Adrenal gland (tissue), 19 donors: ENCODE measurements at places on chromosomes 2 and 18. TPM values are rescaled to one million over a fixed set of nuclear protein-coding genes. Genes with fewer than 3 reads are reported as not detected.
A peak's percentile ranks its signal among the peaks of the same experiment; 100 is the strongest.

AOX1 gene
- total RNA-seq: 948 TPM

CYP27A1 gene
- total RNA-seq: 105 TPM

PSMA8 gene
- total RNA-seq: 0.22 TPM

SERPINB13 gene
- total RNA-seq: not detected

SERPINB11 gene
- total RNA-seq: not detected

OSBPL6 gene
- 3.1 TPM for total RNA-seq

PLCD4 gene
- total RNA-seq: 3.3 TPM

COLEC11 gene
- total RNA-seq: 28.6 TPM

ACADL gene
- total RNA-seq: 0.50 TPM

- no peak overlapping the region for H3K27ac ChIP-seq
- no peak overlapping the region for H3K4me3 ChIP-seq
- H3K4me1 ChIP-seq: peaks cover 9% of the 10 kb centered on the region
- DNase-seq: no peak
- H3K27me3 ChIP-seq: peaks cover 64% of the 10 kb centered on the region
- H3K36me3 ChIP-seq: no peaks in the 10 kb centered on the region
These were observed 2.8 kb downstream of the SIX3 start for GRCh38 chr2:44944102-44944951.

GRCh38 chr2:101473911-101474701 lies 806 bp downstream of the RFX8 start:
- H3K36me3 ChIP-seq: no peaks in the 10 kb centered on the region
- H3K27ac ChIP-seq: no peak overlapping the region
- no peak overlapping the region for H3K4me3 ChIP-seq
- peak; percentile 56 for DNase-seq
- peaks cover 3% of the 10 kb centered on the region for H3K4me1 ChIP-seq

- H3K27me3 ChIP-seq: no peaks in the 10 kb centered on the region
- no peak for DNase-seq
- H3K4me1 ChIP-seq: no peaks in the 10 kb centered on the region
- no peak overlapping the region for H3K27ac ChIP-seq
- H3K4me3 ChIP-seq: no peak overlapping the region
These were observed 65.2 kb downstream of the PLCL1 start for GRCh38 chr2:197869501-197870111.

- H3K36me3 ChIP-seq: no peaks in the 10 kb centered on the region
- no peak overlapping the region for H3K4me3 ChIP-seq
- DNase-seq: no peak
- peaks cover 15% of the 10 kb centered on the region for H3K4me1 ChIP-seq
- H3K27me3 ChIP-seq: no peaks in the 10 kb centered on the region
These were observed 40.3 kb downstream of the SESTD1 start for GRCh38 chr2:179224361-179224760.

GRCh38 chr2:115161081-115161770 lies 718.8 kb downstream of the DPP10 start:
- H3K4me1 ChIP-seq: no peaks in the 10 kb centered on the region
- no peak overlapping the region for H3K27ac ChIP-seq
- H3K4me3 ChIP-seq: peak overlapping the region; percentile 63
- peak; percentile 62 for DNase-seq

DNA sequence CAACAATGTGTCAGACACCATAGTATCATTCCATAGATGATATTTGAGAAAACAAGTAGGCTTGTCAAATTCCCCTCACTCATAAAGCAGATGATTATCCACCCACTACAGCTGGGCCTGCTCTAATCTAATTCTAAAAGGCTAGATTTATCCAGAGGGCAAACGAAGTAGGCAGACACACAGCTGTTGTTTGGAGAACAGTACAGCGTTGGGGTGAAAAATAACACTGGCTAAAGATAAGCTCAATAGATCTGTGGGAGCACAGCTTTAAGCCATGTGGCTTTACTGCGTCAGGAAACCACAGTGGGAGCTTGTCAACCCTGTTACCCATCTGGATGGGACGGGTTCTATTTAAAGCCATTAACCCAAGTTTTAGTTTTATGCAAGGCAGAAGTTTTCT lies 48.9 kb upstream of the COBLL1 start:
- no peak overlapping the region for H3K27ac ChIP-seq
- H3K36me3 ChIP-seq: no peaks in the 10 kb centered on the region
- no peak overlapping the region for H3K4me3 ChIP-seq
- no peak for DNase-seq
- H3K27me3 ChIP-seq: no peaks in the 10 kb centered on the region

GRCh38 chr2:9779596-9780264 lies 63.5 kb upstream of the TAF1B start:
- peak; percentile 47 for DNase-seq
- no peaks in the 10 kb centered on the region for H3K27me3 ChIP-seq
- H3K36me3 ChIP-seq: no peaks in the 10 kb centered on the region
- H3K4me3 ChIP-seq: no peak overlapping the region

GRCh38 chr18:67665266-67665665 lies 148.7 kb upstream of the DSEL start:
- H3K4me3 ChIP-seq: no peak overlapping the region
- no peaks in the 10 kb centered on the region for H3K36me3 ChIP-seq
- H3K27me3 ChIP-seq: no peaks in the 10 kb centered on the region
- no peak overlapping the region for H3K27ac ChIP-seq
- no peak for DNase-seq

GRCh38 chr2:182545420-182546167 lies 118.8 kb upstream of the PDE1A start:
- no peaks in the 10 kb centered on the region for H3K27me3 ChIP-seq
- H3K36me3 ChIP-seq: no peaks in the 10 kb centered on the region
- H3K4me3 ChIP-seq: no peak overlapping the region
- no peak overlapping the region for H3K27ac ChIP-seq
- DNase-seq: no peak

DNA sequence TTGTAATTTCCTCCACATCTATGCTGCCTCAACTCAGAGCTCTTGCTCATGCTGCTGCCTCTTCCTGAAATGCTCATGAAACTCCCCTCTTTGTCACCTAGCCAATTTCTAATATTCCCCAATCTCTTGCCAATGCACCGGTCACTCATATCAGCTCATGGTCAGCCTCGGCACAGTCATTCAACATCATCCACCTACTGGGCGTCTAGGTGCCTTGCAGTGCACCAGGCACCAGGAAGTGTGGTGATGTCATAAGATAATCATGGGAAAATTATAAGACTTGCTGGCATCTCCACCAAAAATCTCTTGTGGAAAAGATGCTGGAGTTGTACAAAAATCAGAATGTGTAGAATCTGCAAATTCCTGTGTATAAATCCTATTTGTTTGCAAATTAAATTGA lies 52.6 kb upstream of the RAB27B start:
- no peak for DNase-seq
- H3K4me1 ChIP-seq: no peaks in the 10 kb centered on the region
- no peak overlapping the region for H3K4me3 ChIP-seq
- no peaks in the 10 kb centered on the region for H3K27me3 ChIP-seq

DNA sequence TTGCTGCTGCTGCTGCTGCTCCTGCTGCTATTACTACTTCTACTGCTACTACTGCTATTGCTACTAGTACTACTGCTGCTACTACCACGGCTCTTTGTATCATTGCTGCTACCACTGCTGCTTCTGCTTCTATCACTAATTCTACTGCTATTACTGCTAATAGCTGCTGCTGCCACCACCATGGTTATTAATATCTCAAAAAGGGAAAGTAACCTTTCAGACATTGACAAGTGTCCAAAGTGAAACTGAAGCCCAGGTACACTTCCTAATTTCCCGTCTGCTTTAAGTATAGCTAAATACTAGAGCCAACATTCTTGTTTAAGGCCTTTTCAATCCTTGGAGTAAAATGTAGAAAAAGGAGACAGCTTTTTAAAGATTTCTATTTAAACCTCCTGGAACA lies 45.4 kb upstream of the EHBP1 start:
- no peak for DNase-seq
- H3K27ac ChIP-seq: no peak overlapping the region
- H3K27me3 ChIP-seq: no peaks in the 10 kb centered on the region
- no peaks in the 10 kb centered on the region for H3K36me3 ChIP-seq
- H3K4me3 ChIP-seq: peak overlapping the region; percentile 46

- no peak for DNase-seq
- no peaks in the 10 kb centered on the region for H3K36me3 ChIP-seq
- no peaks in the 10 kb centered on the region for H3K27me3 ChIP-seq
- no peak overlapping the region for H3K27ac ChIP-seq
These were observed 367.0 kb downstream of the STK39 start for GRCh38 chr2:167880415-167880814.

- H3K36me3 ChIP-seq: no peaks in the 10 kb centered on the region
- H3K4me3 ChIP-seq: no peak overlapping the region
- no peaks in the 10 kb centered on the region for H3K27me3 ChIP-seq
- no peaks in the 10 kb centered on the region for H3K4me1 ChIP-seq
- DNase-seq: no peak
These were observed 178.6 kb upstream of the ZNF804A start for GRCh38 chr2:184419744-184420143.

DNA sequence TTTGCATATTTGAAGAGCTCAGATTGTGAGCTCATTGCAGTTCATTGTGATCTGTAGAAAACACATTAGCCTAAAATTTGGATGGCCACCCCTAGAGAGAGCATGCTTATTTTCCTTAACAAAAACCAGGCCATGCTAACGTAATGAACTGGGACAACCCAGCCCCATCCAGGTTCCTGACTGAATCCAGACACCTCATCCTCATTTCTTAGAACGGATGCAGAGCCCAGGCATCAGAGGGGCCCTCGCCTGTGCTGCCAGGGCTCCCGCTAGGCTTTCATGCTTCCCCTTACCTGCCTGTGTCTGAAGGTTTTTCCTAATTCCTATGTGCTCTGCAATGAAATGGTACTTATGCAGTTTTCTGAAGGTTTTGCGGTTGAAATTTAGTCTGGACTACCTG lies 171.1 kb downstream of the CCDC102B start:
- no peaks in the 10 kb centered on the region for H3K27me3 ChIP-seq
- no peak for DNase-seq
- no peaks in the 10 kb centered on the region for H3K36me3 ChIP-seq
- H3K4me1 ChIP-seq: no peaks in the 10 kb centered on the region

- no peaks in the 10 kb centered on the region for H3K27me3 ChIP-seq
- H3K27ac ChIP-seq: no peak overlapping the region
- no peak for DNase-seq
These were observed 85.3 kb downstream of the TRAPPC8 start for GRCh38 chr18:31857526-31858106.
